ENCODE measurements at places on chromosomes 11 and 22.

- no peak for DNase-seq
Observed at GRCh38 chr11:117528097-117528721, 200.6 kb downstream of the CEP164 start.

GRCh38 chr11:10540546-10540914 lies 457 bp downstream of the RNF141 start:
- no peak for DNase-seq

- DNase-seq: no peak
Observed at GRCh38 chr11:34936945-34937629, 20.7 kb downstream of the PDHX start.

DNA sequence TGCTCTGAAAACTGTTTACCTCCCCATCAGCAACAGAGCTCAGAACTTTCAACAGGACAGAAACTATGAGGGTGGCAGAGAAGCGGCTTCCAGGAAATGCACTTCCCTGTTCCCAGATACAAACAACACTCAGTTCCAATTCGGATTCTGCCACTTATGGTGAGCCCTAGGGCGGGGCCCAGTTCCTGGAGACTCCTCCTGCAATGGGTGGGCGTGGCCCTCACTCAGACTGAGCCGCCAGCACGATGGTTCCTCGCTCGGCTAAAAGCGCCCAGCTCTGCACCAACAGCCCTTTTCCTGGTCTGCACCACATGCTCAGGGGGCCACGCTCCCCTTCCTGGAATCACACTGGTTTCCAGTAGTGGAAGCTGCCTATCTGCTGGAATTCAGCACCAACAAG lies 314.1 kb downstream of the CTTN start:
- DNase-seq: no peak

DNA sequence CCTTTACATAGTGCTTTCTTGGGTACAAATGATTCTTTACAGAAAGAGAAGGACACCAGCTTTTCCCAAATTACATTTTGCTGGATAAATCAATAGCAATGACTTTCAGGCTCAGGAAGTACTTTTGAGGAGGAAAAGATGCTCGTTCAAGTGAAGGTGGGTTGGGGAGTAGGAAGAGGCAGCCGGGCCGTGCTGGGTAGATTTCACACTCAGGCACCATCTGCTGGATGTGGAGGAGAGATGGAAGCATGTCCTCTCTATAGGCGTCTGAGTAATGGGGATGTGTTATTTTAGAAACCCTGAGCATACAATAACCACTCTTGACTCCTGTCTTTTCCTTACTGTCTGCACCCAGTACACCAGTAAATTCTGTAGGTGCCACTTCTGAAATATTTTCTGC lies 152.3 kb upstream of the LARGE1 start:
- no peak for DNase-seq

- no peak for DNase-seq
Observed at GRCh38 chr11:1823376-1824220, 11.2 kb upstream of the SYT8 start.
